A549 treated with ZK216348 at 1 μM for 4 hours (cell line): ENCODE measurements at places on chromosomes 6 and 20. TPM values are rescaled to one million over a fixed set of nuclear protein-coding genes. Genes with fewer than 3 reads are reported as not detected.

The PAK5 gene
- total RNA-seq: not detected in 5 replicates

The SLC32A1 gene
- not detected in 5 replicates for total RNA-seq

The PREX1 gene
- 9.2 to 14.1 TPM (median 13.6 TPM) in 5 replicates for total RNA-seq

The LY6G5C gene
- 1.1 to 1.6 TPM (median 1.5 TPM) in 5 replicates for total RNA-seq

The FOXA2 gene
- 13.0 to 21.7 TPM (median 17.6 TPM) in 5 replicates for total RNA-seq

The TAP2 gene
- total RNA-seq: 10.9 to 20.6 TPM (median 17.8 TPM) in 5 replicates

The SEC63 gene
- 18.0 to 28.0 TPM (median 22.9 TPM) in 5 replicates for total RNA-seq

The SLC22A1 gene
- 1.7 to 3.4 TPM (median 2.2 TPM) in 5 replicates for total RNA-seq
